ENCODE measurements at places on chromosomes 6 and 20.

DNA sequence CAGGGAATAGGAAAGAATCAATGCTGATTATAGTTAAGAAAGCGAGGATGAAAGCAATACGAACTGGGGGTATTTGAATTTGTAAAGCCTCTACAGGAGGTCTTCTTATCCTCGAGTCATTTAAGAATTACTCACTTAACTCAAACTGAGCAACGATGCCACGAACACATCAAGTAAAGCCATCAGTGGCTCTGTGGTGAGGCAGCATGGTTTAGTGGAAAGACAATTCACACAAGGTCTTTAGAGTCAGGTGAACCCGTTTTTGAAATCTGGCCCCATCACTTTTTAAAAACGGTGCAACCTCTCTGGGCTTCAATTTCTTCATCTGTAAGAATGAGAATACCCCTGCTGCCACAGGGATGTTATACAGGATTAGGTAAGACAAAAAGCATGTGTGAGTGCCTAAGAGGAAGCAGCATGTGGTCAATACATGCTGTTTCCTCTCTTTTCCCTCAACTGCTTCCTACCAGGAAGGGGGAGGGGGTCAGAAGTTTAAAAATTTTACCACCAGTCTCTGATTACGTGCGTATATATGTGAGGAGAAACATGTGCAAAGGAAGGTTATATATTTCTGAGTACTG lies 162.0 kb downstream of the BTBD9 start:
- DNase-seq = no peak

GRCh38 chr6:28167068-28167467 lies 25.4 kb downstream of the ZKSCAN8 start:
- no peak for DNase-seq

GRCh38 chr6:117607511-117607910 lies 5.2 kb upstream of the GOPC start:
- no peak for DNase-seq

DNA sequence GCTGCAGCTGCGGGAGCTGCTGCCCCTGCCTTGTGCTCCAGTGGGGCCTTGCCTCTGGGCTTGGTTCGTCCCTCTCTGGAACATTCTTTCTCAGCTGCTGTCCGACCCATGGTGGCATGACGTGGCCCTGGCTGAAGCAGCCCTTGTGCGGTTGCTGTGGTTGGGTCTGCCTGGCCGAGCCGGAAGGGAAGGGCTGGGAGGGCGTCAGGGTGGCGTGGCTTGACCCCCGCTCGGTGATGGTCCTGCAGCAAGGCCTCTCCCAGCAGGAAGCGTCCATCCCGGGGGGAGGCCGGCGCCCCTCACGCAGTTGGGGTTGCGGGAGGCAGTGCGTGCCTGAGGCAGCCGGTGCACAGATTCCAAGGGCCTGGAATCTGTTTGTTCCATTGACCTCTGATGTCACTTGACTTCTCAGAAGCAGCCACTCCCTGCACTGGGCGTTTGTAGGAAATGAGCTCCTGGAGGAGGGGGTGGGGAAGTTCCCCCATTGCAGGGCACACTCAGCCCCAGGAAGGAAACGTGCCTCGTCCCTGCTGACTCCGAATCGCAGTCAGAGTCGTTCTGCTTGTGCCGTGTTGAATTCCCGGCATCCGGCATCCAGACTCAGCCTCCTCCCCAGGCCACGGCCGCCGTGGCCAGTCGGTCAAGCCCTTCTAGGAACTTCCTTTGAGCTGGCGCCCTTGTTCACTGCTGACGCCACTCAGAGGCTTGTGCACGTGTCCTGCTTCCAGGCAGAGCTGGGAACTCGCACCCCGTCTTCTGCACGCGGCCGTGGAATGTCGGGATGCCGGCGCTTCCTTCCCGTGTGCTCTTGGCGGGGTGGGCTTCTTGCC lies 9.7 kb upstream of the TNFRSF6B start:
- DNase-seq = no peak

- DNase-seq = no peak
These were observed 20.4 kb downstream of the MAN1A1 start for GRCh38 chr6:119328892-119329793.

DNA sequence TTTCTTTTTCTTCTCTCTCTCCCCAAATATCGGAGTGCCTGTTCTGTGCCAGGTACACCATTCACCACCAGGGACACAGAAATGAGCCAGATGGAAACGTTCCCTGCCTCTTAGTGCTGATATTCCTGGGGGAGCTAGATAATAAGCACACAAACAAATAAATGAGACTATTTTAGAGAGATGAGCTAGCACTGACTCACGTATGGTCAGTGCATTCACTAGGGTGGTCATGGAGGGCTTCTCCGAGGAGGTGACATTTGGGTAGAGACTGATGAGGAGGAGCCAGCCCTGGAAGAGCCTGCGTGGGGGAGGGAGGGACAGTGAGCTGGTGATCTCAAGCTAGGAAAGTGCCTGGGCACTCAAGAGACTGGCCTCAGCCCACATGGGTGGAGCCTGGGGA lies 252.3 kb upstream of the KCNG1 start:
- DNase-seq = no peak

All from vagina (tissue), 2 donors.